ENCODE measurements at places on chromosomes 16 and 17. TPM values are rescaled to one million over a fixed set of nuclear protein-coding genes. Genes with fewer than 3 reads are reported as not detected.
A peak's percentile ranks its signal among the peaks of the same experiment; 100 is the strongest.

GRCh38 chr17:66398059-66398458 lies 95.6 kb downstream of the PRKCA start:
- H3K27ac ChIP-seq = no peak overlapping the region
- H3K4me3 ChIP-seq = no peak overlapping the region
- DNase-seq = no peak
- no peaks in the 10 kb centered on the region for H3K27me3 ChIP-seq
- H3K36me3 ChIP-seq = no peaks in the 10 kb centered on the region
- no peaks in the 10 kb centered on the region for H3K4me1 ChIP-seq

DNA sequence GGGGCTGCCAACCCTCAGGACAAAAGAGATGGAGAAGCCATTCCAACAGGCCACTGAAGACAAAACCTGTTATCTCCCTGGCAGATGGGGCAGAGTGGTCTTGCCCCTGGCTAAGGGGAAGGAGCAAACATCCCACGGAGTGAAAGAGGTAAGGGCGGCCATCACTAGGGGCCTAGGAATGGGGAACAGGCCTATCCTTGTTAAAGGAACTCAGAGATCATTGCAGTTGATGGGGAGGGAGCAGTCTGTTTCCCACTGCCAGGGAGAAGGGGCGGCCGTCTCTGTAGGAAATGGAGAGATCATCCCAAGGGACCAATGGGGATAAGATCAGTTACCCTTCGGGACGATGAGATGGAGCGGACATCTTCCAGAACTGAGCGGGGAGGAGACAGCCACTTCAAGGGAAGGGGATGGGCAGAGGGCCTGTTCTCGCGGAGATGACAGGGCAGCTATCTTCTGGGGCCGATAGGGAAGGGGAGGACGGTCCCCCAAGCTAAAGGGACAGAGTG lies 581 bp upstream of the TMEM208 start:
- H3K27ac ChIP-seq = peak overlapping the region; percentile 76
- H3K27me3 ChIP-seq = no peaks in the 10 kb centered on the region
- peaks cover 33% of the 10 kb centered on the region for H3K36me3 ChIP-seq

DNA sequence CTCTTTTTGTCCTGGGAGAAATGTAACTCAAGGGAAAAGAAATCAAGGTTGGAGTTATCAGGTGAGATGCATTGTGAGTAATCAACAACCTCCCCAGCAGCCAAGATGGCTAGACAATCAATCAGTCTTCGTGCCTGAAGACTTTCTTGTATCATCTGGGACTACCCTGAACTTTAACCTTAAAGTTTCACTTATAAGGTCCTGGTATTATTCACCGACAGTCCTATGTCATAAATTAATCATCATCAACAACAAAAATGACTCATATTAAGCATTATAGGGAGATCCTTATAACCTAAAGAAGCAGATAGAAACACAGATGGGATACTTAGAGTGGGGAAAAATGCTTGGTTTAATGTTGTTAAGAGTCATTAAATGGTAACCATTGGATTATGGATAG lies 7.7 kb upstream of the TEKT3 start:
- no peak overlapping the region for H3K27ac ChIP-seq
- no peaks in the 10 kb centered on the region for H3K27me3 ChIP-seq

Gene SP6
- 8.5 TPM for total RNA-seq

Gene CHST4
- total RNA-seq = 0.38 TPM

DNA sequence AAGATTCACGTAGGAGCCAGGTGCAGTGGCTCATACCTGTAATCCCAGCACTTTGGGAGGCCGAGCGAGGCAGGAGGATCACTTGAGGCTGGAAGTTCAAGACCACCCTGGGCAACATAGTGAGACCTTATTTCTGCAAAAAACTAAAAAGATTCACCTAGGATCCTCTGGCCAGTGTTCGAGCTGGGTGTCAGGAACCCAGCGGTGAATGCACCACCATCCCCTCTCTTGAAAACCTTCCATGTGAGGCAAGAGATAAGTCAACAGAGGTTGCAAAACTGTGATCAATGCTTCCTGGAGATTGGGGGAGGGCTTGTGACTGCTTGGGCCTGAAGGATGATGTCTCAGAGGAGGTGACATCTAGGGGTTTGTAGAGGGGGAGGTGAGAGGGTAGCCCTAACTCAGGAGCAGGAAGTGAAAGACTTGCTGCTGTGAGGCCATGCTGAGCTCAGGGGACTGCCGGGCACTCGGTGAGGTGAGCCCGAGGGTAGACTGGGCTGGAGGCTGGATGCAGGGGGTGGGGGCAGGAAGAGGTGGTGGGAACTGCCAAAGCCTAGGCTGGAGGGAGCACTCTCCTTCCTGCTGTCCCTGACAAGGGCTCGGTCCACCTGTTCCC lies 11.7 kb downstream of the GJD3 start:
- peaks cover 77% of the 10 kb centered on the region for H3K36me3 ChIP-seq
- no peak for DNase-seq
- H3K27ac ChIP-seq = peak overlapping the region; percentile 24
- H3K4me1 ChIP-seq = peaks cover 49% of the 10 kb centered on the region
- H3K27me3 ChIP-seq = no peaks in the 10 kb centered on the region
- no peak overlapping the region for H3K4me3 ChIP-seq

- no peak overlapping the region for H3K4me3 ChIP-seq
- H3K27ac ChIP-seq = no peak overlapping the region
- H3K4me1 ChIP-seq = no peaks in the 10 kb centered on the region
- DNase-seq = no peak
- no peaks in the 10 kb centered on the region for H3K27me3 ChIP-seq
These were observed 11.0 kb upstream of the CCR7 start for GRCh38 chr17:40576113-40576740.

Gene SEZ6L2
- 11.9 TPM for total RNA-seq

- no peak overlapping the region for H3K27ac ChIP-seq
- no peak overlapping the region for H3K4me3 ChIP-seq
These were observed 83.6 kb downstream of the SDK2 start for GRCh38 chr17:73560661-73561060.

Gene TPSG1
- total RNA-seq = 2.3 TPM

GRCh38 chr17:14299280-14300141 lies 1.4 kb upstream of the HS3ST3B1 start:
- peak overlapping the region; percentile 61 for H3K4me3 ChIP-seq
- no peak overlapping the region for H3K27ac ChIP-seq
- H3K4me1 ChIP-seq = peaks cover 46% of the 10 kb centered on the region

DNA sequence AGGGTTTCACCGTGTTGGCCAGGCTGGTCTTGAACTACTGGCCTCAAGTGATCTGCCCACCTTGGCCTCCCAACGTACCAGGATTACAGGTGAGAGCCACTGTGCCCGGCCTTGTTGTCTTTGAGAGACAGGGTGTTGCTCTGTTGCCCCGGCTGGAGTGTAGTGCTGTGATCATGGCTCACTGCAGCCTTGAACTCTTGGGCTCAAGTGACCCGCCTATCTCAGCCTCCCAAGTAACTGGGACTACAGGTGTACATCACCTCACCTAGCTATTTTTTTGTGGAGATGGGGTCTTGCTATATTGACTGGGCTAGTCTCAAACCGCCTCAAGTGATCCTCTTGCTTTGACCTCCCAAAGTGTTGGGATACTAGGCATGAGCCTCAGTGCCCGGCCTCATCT lies 68.4 kb downstream of the PGS1 start:
- DNase-seq = no peak
- H3K27me3 ChIP-seq = no peaks in the 10 kb centered on the region
- H3K4me3 ChIP-seq = no peak overlapping the region

- H3K27me3 ChIP-seq = peaks cover 14% of the 10 kb centered on the region
- DNase-seq = no peak
- H3K4me1 ChIP-seq = peaks cover 18% of the 10 kb centered on the region
These were observed 34.8 kb downstream of the CBFA2T3 start for GRCh38 chr16:88941913-88942909.

Gene CCDC78
- 0.78 TPM for total RNA-seq

- H3K4me1 ChIP-seq = peaks cover 5% of the 10 kb centered on the region
- H3K36me3 ChIP-seq = no peaks in the 10 kb centered on the region
- peaks cover 64% of the 10 kb centered on the region for H3K27me3 ChIP-seq
- no peak for DNase-seq
These were observed 745 bp downstream of the PYY start for GRCh38 chr17:43952724-43953666.

Gene GSDMA
- total RNA-seq = 0.29 TPM

- no peaks in the 10 kb centered on the region for H3K4me1 ChIP-seq
- H3K36me3 ChIP-seq = no peaks in the 10 kb centered on the region
These were observed 78.5 kb downstream of the KLHDC4 start for GRCh38 chr16:87687126-87687910.

Gene CD300H
- not detected for total RNA-seq

- H3K27ac ChIP-seq = no peak overlapping the region
- H3K27me3 ChIP-seq = no peaks in the 10 kb centered on the region
- no peaks in the 10 kb centered on the region for H3K4me1 ChIP-seq
- H3K36me3 ChIP-seq = peaks cover 4% of the 10 kb centered on the region
- H3K4me3 ChIP-seq = no peak overlapping the region
These were observed 139.3 kb downstream of the CDH11 start for GRCh38 chr16:64982581-64982980.

DNA sequence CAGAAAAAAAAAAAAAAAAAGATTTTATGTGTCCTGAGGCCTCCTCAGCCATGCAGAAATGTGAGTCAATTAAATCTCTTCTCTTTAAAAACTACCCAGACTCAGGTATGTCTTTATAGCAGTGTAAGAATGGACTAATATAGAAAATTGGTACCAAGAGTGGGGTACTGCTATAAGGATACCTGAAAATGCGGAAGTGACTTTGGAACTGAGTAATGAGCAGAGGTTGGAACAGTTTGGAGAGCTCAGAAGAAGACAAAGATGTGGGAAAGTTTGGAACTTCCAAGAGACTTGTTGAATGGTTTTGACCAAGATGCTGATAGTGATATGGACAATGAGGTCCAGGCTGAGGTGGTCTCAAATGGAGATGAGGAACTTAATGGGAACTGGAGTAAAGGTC lies 17.3 kb upstream of the CNEP1R1 start:
- H3K36me3 ChIP-seq = no peaks in the 10 kb centered on the region
- DNase-seq = no peak
- H3K27ac ChIP-seq = no peak overlapping the region
- H3K4me1 ChIP-seq = no peaks in the 10 kb centered on the region
- H3K27me3 ChIP-seq = no peaks in the 10 kb centered on the region

- H3K36me3 ChIP-seq = no peaks in the 10 kb centered on the region
- no peak overlapping the region for H3K27ac ChIP-seq
- H3K4me3 ChIP-seq = no peak overlapping the region
- no peak for DNase-seq
- peaks cover 7% of the 10 kb centered on the region for H3K27me3 ChIP-seq
These were observed 85.8 kb downstream of the IRX5 start for GRCh38 chr16:55016515-55016914.

Gene KRT34
- not detected for total RNA-seq

Gene PRSS33
- total RNA-seq = not detected

Gene MSLN
- total RNA-seq = 93.3 TPM

GRCh38 chr17:73564843-73565242 lies 79.4 kb downstream of the SDK2 start:
- no peaks in the 10 kb centered on the region for H3K4me1 ChIP-seq
- no peaks in the 10 kb centered on the region for H3K27me3 ChIP-seq
- no peak for DNase-seq
- H3K27ac ChIP-seq = no peak overlapping the region
- no peaks in the 10 kb centered on the region for H3K36me3 ChIP-seq

- no peaks in the 10 kb centered on the region for H3K36me3 ChIP-seq
- no peaks in the 10 kb centered on the region for H3K27me3 ChIP-seq
- H3K27ac ChIP-seq = no peak overlapping the region
These were observed 39.7 kb upstream of the MEAK7 start for GRCh38 chr16:84544031-84544773.

DNA sequence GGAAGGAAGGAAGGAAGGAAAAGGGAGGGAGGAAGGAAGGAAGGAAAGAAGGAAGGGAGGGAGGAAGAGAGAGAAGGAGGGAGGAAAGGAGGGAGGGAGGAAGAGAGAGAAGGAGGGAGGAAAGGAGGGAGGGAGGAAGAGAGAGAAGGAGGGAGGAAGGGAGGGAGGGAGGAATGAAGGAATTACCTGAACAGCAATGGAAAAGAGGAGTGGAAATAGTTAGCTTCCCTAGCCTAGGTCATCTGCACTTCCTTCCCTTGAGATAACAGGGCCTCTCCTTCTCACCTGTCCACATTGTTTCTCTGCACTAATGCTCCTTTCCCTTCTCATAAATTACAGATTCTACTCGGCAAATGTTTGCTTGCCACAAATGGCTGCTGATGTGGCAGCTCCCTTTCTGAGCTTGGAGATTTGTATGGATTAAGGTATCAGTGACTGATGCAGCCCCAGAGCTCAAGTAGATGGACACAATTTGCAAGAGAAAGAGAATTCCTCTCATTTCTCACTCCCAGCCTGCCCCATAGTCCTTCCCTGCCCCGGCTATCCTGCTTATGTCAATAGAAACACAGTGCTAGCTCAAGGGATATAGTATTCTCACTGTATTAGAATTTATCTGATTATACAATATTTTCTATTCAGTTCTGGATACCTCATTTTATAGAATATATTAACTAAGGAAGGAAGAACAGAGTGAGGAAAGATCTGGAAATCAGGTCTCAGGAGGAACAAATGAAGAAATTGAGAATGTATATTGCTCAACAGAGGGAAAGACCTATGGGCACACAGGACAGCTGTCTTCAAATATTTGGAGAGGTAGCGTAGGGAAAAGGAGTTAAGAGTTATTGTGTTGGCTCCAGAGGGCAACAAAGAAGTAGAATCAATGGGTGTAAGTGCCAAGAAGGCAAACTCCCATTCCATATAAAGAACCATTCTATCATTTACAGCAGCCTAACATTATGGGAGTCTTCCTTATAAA lies 14.6 kb downstream of the HOXB1 start:
- no peaks in the 10 kb centered on the region for H3K36me3 ChIP-seq
- no peak overlapping the region for H3K4me3 ChIP-seq
- no peaks in the 10 kb centered on the region for H3K4me1 ChIP-seq
- no peak overlapping the region for H3K27ac ChIP-seq
- DNase-seq = no peak
- peaks cover 36% of the 10 kb centered on the region for H3K27me3 ChIP-seq

DNA sequence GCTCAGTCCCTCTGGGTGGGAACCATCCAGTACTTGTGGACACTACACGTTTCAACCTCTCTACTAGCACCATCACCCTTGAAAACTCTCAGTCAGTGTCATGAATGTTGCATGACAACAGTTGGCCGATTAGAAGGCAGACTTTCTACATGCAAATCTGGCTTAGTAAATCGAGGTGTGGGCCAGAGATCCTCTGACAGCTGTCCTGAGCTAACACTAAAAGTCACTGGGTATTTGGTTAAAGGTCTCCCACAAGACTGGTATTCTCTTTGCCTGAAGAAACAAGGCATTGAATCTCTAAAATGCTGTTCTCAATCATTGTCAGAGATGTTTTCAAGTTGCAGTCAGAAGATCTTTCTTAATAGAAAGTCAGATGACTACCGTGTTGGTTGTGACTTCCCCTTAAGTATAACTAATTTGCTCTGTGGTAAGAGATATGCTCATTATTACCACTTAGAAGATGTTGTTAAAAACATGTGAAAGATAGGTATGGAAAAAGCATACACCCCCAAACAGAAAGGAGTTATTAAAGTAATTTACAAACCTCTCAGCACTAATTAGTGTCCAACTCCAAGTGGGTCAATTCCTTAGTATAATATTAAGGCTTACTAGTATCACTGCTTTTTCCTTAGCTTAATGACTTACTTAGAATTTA lies 62.3 kb downstream of the WNT3 start:
- H3K27ac ChIP-seq = no peak overlapping the region
- DNase-seq = no peak
- H3K4me1 ChIP-seq = no peaks in the 10 kb centered on the region
- no peak overlapping the region for H3K4me3 ChIP-seq

All from upper lobe of right lung (tissue), 1 donor.